ENCODE measurements at places on chromosomes 6 and 20. TPM values are rescaled to one million over a fixed set of nuclear protein-coding genes. Genes with fewer than 3 reads are reported as not detected.

DNA sequence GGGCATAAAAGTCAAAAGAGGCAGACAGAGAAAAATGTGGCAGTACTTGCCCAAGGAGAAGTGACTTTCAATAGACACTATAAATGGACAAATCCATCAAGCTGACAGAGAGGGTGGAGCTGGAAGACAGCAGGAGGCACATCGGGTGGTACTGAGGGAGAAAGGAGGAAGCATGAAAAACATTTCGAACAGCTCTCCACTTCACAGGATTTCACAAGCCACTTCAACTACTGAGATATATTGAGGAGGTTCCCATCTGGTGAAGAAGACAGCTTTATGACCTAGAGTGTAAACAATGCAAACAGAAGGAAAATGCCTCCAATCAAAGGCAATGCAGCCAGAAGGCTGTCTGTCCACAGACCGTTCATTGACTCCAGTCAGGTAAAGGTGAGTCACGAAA lies 259.4 kb upstream of the ECI2 start:
- no peak overlapping the region for H3K4me3 ChIP-seq
- H3K36me3 ChIP-seq = no peaks in the 10 kb centered on the region
- no peak overlapping the region for H3K27ac ChIP-seq
- no peaks in the 10 kb centered on the region for H3K27me3 ChIP-seq
- H3K4me1 ChIP-seq = no peaks in the 10 kb centered on the region

- H3K4me1 ChIP-seq = peaks cover 7% of the 10 kb centered on the region
- H3K27ac ChIP-seq = no peak overlapping the region
- no peaks in the 10 kb centered on the region for H3K36me3 ChIP-seq
Observed at GRCh38 chr6:41605649-41606048, 32.6 kb upstream of the MDFI start.

DNA sequence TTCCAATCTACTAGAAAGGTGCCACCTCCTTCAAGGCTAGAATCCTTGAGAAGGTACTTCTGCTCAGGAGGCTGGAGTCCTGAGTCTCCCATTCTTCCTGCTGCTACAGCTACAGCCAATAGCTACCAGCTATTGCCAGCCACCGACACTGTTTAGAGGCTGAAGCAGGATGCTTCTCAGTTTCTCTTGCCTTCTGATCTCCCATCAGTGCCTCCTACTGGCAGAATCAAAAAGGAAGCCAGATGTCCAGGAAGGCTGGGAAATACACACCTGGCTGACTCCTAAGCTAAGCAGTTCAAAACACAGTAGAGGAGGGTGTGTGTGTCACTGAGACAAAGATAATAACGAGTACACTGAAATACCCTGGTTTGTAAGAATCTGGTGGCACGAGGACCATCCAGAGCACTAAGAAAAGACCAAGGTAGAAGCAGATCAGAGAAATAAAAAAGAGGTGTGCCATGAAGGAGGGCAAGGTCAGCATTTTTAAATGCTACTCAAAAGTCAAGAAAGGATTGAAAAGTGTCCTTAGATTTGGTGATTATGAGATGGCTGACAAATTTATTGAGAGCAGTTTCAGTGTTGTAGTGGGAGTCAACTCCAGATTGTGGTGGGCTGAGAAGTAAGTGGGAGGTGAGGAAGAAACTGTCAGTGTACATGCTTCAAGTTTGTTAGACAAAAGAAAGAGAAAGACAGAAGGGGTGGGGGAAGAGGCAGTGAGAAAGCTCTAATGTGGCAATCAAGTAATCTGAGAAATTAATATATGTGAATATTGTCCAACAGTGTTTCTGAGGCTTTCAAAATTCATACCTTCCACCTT lies 2.3 kb upstream of the HLA-DMA start:
- H3K36me3 ChIP-seq = no peaks in the 10 kb centered on the region
- peak; percentile 64 for DNase-seq
- peaks cover 3% of the 10 kb centered on the region for H3K4me1 ChIP-seq
- H3K4me3 ChIP-seq = no peak overlapping the region
- no peaks in the 10 kb centered on the region for H3K27me3 ChIP-seq
- H3K27ac ChIP-seq = no peak overlapping the region

GRCh38 chr6:37481711-37482605 lies 17.7 kb downstream of the CCDC167 start:
- DNase-seq = no peak
- H3K27me3 ChIP-seq = no peaks in the 10 kb centered on the region
- H3K4me1 ChIP-seq = no peaks in the 10 kb centered on the region
- no peak overlapping the region for H3K27ac ChIP-seq
- no peaks in the 10 kb centered on the region for H3K36me3 ChIP-seq
- H3K4me3 ChIP-seq = no peak overlapping the region

DNA sequence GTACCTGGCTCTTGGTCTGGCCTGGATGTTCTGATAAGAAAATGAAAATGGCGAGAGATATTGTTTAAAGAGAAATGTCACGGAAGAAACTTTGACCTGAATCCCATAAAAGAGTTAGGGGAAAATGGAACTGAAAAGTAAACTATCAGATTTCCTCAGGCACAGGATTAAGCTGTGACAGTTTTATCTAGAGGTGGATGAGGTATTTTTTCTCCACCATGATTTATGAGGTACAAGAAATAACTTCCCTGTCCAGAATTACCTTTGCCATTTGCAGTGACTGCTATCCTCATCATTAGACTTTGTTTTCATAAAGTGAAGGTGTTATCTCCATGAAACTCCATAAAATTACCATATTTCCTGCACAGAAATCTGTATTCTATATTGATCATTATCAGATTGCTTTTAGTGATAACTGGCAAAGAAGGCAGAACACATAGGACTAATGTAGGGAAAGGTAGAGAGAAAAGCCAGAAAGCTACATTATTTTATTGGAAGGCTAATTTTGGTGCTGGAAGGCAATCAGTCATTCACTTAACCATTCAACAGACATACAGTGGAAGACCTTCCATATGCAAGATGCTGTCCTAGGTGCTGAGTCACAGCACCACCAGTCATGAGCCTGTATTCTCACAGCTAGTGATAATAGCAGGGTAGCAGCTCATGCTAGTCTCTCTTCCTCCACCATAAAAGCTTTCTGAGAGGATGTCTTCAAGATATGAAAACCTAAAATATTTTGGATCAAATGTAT lies 427.3 kb upstream of the CITED2 start:
- DNase-seq = no peak
- H3K36me3 ChIP-seq = no peaks in the 10 kb centered on the region
- H3K27me3 ChIP-seq = no peaks in the 10 kb centered on the region
- no peak overlapping the region for H3K27ac ChIP-seq

Gene RSPH9
- total RNA-seq = not detected

- no peak overlapping the region for H3K27ac ChIP-seq
- H3K4me3 ChIP-seq = no peak overlapping the region
- DNase-seq = no peak
- no peaks in the 10 kb centered on the region for H3K27me3 ChIP-seq
- H3K4me1 ChIP-seq = no peaks in the 10 kb centered on the region
Observed at GRCh38 chr6:104969785-104970581, 13.1 kb downstream of the LIN28B start.
